ENCODE measurements at places on chromosomes 6 and 20. TPM values are rescaled to one million over a fixed set of nuclear protein-coding genes. Genes with fewer than 3 reads are reported as not detected.

Gene RCAN2
- 22.7 TPM for total RNA-seq

Gene PSORS1C1
- 0.55 TPM for total RNA-seq

Gene PRL
- total RNA-seq: not detected

Gene CFAP206
- total RNA-seq: 0.33 TPM

Gene GPR63
- total RNA-seq: 0.83 TPM

Gene ACTL10
- total RNA-seq: 0.55 TPM

Gene FOXC1
- 1.8 TPM for total RNA-seq

Gene SLC26A8
- not detected for total RNA-seq

Gene SDCBP2
- total RNA-seq: 2.6 TPM

Gene C4B
- total RNA-seq: 222 TPM

Gene SLA2
- not detected for total RNA-seq

Gene SYNDIG1
- 0.16 TPM for total RNA-seq

Gene MUC21
- total RNA-seq: not detected

Gene RFX6
- not detected for total RNA-seq

Gene PAK5
- 0.14 TPM for total RNA-seq

Gene THBS2
- total RNA-seq: 37.6 TPM

Gene TREML2
- not detected for total RNA-seq

Gene PDRG1
- total RNA-seq: 6.0 TPM

Gene CST4
- total RNA-seq: not detected

Gene ZNF217
- 18.4 TPM for total RNA-seq

Gene CRISP2
- not detected for total RNA-seq

Gene CST1
- total RNA-seq: not detected

Gene FRS3
- total RNA-seq: 4.1 TPM

Gene SOX12
- 3.6 TPM for total RNA-seq

Gene CYP24A1
- total RNA-seq: not detected

Gene GRIK2
- total RNA-seq: 2.1 TPM

Gene SLC22A2
- 0.28 TPM for total RNA-seq

Gene DTNBP1
- total RNA-seq: 17.3 TPM

Gene WFDC2
- 94.1 TPM for total RNA-seq

Gene CEP250
- total RNA-seq: 35.2 TPM

Gene SLC29A1
- 194 TPM for total RNA-seq

Gene TP53TG5
- total RNA-seq: 0.36 TPM

Gene SIM1
- total RNA-seq: not detected

Gene EYA4
- total RNA-seq: 0.81 TPM

Gene FGD2
- 39.3 TPM for total RNA-seq

Gene PMEPA1
- total RNA-seq: 23.3 TPM

Gene LY86
- 3.9 TPM for total RNA-seq

Gene BANF2
- total RNA-seq: not detected

Gene OPN5
- not detected for total RNA-seq

Gene NKAIN2
- total RNA-seq: 4.4 TPM

Gene LY6G6F
- total RNA-seq: not detected

Gene LY6G5C
- 1.1 TPM for total RNA-seq

Gene SPTLC3
- total RNA-seq: 6.1 TPM

Gene NEDD9
- 21.4 TPM for total RNA-seq

Gene ANGPT4
- total RNA-seq: 0.27 TPM

Gene SEL1L2
- total RNA-seq: not detected

Gene LHFPL5
- total RNA-seq: 0.27 TPM

Gene TRAM2
- total RNA-seq: 15.0 TPM

Gene HRH3
- total RNA-seq: not detected

Gene B3GALT4
- 11.7 TPM for total RNA-seq

Gene PHF20
- 49.2 TPM for total RNA-seq

Gene SLPI
- total RNA-seq: 56.9 TPM

Gene BHLHE23
- not detected for total RNA-seq

Gene TTLL9
- not detected for total RNA-seq

Gene MMP24
- total RNA-seq: 1.4 TPM

Gene PRND
- 6.4 TPM for total RNA-seq

Gene PRPH2
- 3.5 TPM for total RNA-seq

Gene HNF4A
- not detected for total RNA-seq
